ENCODE measurements at places on chromosomes 6 and 20. TPM values are rescaled to one million over a fixed set of nuclear protein-coding genes. Genes with fewer than 3 reads are reported as not detected.

Gene NKX2-2
- not detected for total RNA-seq

Gene BNIP5
- not detected for total RNA-seq

Gene C2
- 30.0 TPM for total RNA-seq

Gene PDRG1
- 8.8 TPM for total RNA-seq

Gene ESR1
- 4.9 TPM for total RNA-seq

Gene HLA-DOA
- 1.8 TPM for total RNA-seq

Gene LY6G6F
- total RNA-seq, result not detected

Gene SMIM8
- 14.6 TPM for total RNA-seq

Measured in left cardiac atrium (tissue), 4 donors.